HT-29 (cell line): ENCODE measurements at places on chromosomes 2 and 18.

DNA sequence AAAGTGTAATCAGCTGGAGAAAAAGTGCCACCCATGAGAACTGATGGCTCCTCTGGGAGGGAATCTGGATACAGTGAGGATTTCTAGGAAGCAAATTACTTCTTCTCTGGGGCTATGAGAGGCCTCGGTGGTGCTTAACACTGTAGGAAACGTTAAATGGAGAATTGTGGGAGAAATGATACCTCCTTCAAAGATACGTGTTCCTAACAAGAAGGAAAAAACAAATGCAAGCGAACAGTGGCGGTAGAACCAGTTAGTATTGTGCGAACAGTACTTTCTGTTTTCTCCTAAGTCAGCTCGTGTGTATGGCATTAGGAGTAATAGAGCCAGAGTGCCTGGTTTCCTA, 587 bp upstream of the MTIF2 start:
- peak; percentile 39 for DNase-seq

DNA sequence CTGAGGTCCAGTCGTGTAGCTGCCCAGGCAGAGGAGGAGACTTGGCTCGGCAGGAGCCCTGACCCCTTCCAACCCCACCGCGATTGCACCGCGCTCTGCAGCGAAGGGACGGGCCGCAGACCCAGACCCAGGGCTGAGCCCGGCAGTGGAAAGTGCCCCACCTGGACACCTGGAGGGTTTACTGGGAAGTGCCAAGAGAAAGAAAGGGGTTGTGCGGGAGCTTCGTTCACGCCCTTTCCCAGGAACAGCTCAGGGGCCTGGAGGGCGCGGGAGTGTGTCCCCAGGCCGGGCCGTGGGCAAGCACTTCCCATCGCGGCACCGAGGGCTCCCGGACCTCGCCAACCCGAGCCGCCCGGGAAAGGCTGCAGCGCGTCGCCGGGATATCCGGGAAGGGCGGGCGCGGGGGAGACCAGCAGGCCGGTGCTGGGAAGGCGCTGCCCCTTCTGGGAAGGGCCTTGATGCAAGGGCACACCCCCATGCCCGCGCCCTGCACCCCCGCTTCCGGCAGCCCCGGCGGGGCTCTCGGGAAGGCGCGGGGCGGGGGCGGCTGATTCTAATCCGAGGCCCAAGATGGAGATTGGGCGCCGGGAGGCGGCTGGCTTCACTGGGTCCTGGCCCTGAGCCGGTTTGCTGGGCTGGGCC, 36.1 kb upstream of the MRPL33 start:
- peak; percentile 63 for DNase-seq

DNA sequence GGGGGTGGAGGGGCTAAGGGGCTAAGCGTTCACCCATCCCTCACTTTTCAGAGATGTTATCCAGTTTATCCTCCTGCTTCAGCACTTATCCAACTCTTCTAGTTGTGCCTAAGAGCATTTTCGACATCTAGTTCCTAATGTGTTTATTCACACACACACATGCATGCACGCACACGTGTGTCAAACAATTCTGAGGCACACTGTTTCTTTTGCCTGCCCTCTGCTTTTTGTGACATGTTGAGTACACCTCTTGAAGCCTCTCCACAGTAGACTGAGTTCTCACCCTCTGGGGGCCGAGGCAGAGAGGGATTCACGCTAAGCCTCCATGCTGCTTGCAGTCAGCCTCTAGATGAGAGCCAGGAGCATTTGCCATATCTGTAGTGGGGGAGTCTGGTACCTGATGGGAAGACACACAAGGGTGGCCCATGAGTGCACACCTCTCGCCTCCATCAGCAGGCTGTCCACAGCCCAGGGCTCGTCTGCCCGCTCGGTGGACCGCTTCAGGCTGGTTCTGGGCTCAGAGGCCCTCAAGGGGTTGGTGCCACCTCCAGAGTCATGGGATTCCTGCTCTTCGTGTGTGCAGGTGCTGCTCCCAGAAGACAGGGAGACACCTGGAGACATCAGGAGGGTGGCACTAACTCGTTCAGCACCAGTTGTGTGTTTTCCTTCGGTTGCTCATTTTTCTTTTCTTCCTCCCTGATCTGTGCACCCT, 11.9 kb downstream of the TWIST2 start:
- no peak for DNase-seq

DNA sequence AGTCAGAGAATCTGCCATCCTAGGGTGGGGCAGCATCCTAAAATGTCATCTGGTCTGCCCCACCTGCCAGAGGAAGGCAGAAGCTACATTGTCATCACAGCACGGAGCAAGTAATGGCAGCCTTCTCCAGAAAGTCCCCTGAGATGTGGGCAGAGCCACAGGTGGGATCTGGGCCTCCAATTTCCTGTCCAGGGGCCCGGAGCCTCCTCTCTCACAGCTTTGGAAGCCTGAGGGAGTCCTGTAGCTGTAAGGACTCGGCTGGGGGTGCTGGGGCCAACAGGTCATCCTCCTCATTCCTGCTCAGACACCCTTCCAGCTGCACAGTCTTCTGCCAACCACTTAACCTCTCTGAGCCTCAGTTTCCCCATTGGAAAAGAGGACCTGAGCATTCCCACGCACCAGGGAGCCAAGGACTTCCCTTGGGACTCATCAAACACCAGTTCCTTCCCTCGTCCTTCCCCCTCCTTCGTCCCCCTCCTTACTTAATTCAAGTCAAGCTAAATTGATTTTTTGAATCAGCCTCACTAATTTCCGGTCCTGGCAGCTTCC, 48.6 kb upstream of the ID2 start:
- no peak for DNase-seq

- DNase-seq: no peak
Measured at GRCh38 chr2:49845671-49846070, 691.4 kb upstream of the FSHR start.

- no peak for DNase-seq
Measured at GRCh38 chr2:102303589-102303988, 7.8 kb upstream of the IL1RL1 start.

- DNase-seq: no peak
Measured at GRCh38 chr2:163697846-163698637, 37.8 kb downstream of the FIGN start.

DNA sequence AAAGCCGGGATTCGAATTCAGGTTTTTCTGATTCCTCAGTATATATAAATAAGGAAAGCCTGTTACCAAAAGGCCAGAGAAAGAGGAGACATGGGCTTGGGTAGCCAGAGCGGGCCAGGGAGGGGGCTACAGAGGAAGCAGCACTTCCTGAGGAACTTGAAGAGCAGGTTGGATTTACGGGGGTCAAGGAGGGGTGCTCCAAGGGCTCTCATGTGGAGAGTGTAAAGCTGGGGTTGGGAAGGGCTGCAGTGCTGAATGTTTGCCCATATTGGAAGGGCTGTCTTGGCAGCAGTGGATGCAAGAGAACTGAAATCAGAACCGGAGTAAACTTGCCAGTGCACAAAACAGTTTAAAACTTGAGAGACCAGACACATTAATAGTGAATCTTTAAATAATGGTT, 511.5 kb downstream of the CNTNAP5 start:
- DNase-seq: no peak

- DNase-seq: no peak
Measured at GRCh38 chr18:62280058-62280457, 45.1 kb upstream of the TNFRSF11A start.

DNA sequence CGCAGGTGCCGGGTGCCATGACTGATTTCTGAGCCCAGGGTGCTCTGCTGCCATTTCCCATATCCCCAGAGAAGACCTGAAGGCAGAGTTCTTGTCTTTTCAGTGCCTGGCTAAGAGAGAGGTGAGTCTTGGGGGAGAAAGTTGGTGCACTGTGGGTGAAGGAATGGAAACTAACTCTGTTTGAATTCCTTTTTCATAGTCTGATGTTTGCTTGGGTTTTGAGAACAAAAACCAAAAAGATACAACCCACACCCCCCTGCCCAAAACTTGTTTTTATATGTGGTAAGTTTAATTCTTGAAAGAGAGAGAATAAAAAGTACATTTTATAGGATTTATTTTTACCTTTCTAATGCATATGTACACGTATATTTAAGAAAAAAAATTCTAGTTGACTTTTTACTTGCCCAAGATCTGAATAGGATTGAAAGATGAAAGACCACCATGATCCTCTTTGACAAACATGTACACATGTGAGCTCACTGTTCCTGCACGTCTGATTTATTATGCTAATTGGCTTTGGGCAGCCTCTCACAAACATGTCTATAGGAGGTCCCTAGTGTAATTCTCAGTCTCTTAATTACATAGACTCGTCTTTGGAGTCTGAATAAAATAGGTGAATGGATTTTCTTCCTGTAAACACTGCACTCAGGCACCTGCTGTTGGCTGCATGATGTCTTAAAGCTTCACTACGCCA, 46.3 kb downstream of the ARL4C start:
- DNase-seq: no peak

DNA sequence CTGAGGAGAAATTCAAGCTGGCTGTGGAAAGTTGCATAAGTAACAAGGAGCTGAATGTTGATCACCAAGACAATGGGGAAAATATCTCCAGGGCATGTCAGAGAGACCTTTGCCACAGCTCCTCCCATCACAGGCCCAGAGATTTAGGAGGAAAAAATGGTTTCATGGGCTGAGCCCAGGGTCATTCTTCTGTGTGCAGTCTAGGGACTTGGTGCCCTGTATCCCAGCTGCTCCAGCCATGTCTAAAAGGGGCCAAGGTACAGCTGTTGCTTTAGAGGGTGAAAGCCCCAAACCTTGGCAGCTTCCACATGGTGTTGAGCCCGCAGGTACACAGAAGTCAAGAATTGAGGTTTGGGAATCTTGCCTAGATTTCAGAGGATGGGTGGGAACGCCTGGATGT, 439.8 kb upstream of the HNRNPA3 start:
- DNase-seq: no peak

DNA sequence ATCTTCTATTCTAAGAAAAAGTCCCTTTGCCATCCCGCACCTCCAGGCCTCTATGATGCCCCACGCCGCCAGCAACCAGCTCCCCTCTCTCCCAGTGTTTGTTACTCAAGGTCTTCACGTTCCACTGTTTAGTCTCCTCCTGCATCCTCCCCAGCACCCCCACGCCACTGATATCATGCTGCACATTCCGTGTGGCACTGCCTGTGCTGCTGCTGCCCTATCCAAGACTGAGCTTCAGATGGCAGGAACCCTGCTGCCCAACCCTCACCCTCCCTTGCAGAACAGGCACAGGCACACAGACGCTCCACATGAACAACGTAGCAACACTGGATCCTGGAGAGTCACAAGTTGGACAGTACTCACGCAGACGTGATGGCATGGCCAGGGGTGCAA, 35.3 kb downstream of the MYO5B start:
- no peak for DNase-seq

DNA sequence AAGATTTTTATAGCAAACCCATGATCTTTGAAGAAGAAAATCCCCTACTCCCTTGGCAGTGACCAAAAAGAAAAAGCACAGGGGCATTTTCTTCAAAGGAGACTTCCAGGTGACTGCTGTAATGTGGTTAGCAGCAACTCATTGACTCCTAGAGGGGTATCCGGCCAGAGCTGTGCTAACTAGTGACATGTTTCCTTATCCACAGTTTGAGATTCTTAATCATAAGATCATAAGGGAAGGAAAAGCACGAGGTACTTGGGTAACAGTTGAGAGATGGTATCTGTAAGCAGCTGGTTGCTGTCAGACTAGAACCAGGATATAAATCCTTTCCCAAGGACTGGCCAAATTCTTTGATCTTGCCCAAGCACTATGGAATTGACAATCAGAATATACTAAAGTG, 124.7 kb downstream of the MREG start:
- DNase-seq: no peak

GRCh38 chr2:150802635-150803034, 315.2 kb upstream of the RND3 start:
- DNase-seq: no peak

DNA sequence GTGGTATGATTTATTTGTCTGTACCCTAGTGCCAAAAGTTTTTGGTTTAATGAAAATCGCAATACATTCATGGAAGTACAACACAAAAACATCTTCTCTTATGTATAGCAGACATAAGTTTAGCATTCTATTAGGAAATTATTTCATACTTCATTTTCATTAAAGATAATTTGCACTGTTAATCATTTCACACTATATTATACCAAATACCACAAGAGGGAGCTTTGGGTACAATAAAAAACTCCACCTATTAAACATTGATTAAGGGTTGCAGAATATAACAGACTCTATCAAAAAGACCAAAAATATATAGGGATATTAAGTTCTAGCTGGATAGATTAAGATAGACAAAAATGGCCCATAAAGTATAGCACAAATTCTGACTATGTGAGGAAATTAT, 79.0 kb downstream of the SLC66A3 start:
- DNase-seq: peak; percentile 44

GRCh38 chr2:134823431-134823830, 15.0 kb upstream of the ACMSD start:
- no peak for DNase-seq

GRCh38 chr2:160289831-160290230, 89.8 kb upstream of the ITGB6 start:
- no peak for DNase-seq

DNA sequence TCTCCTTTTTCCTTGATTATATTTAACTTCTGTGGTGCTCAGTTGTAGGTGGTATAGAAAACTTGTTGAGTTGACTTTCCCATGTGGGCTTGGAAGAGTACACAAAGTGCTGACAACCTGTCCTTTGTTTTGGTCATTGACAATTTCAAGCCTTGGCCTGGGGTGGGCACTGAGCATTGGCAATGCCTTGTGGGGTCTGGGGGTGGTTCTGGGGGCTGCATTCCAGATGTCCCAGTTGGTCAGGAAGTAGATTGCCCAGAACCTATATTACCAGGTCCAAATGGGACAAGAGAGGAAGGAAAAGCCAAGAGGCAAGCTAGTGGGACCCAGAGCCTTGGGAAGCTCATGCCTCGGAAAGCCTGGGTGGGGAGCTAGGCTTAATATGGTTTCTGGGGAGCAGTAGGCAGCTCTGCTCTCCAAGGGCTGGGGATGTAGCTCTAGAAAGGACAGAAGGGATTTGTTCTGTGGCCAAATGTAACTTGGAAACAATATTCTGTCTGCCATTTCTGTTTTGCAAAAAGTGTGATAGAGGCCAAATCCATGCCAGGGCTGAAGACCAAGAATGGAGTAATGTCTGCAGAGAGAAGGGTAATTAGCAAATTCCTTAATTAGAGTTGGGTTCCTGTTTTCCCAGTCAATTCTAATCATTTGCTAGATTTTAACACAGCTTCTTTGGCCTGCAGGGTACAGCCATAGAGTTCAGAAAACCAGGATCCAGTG, 87.4 kb downstream of the SLC4A3 start:
- no peak for DNase-seq
